ENCODE measurements at places on chromosomes 7 and 10.

GRCh38 chr10:89367529-89367928 is 10.3 kb upstream of the IFIT1B start:
- DNase-seq: peak; percentile 50

GRCh38 chr10:123552760-123553554 is 113.2 kb upstream of the GPR26 start:
- DNase-seq: no peak

- DNase-seq: no peak
Observed at GRCh38 chr7:148674689-148675088, 24.0 kb upstream of the CUL1 start.

- peak; percentile 24 for DNase-seq
Observed at GRCh38 chr10:31759124-31759798, 169.4 kb downstream of the ARHGAP12 start.

- DNase-seq: no peak
Observed at GRCh38 chr7:1246871-1247526, 14.3 kb downstream of the UNCX start.

DNA sequence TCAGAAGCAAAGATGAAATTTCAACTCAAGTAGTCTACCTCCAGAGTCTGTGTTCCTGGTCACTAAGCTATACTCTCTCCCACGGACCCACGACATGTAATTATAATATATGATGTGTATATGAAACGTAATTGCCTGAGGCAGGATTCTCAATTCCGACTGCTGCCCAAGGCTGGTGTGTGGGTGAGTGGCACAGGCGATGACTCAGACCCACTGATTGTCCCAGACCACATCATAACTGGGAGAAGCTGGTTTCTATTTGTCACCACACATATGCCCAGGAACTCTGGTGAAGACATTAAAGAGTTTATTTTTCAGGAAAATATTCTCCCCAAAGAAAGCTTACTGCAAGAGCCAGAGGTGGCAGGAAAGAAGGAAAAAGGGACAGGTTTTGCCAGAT is 219.3 kb downstream of the JAZF1 start:
- DNase-seq: no peak

GRCh38 chr10:110226926-110227641 is 19.7 kb downstream of the MXI1 start:
- DNase-seq: no peak

DNA sequence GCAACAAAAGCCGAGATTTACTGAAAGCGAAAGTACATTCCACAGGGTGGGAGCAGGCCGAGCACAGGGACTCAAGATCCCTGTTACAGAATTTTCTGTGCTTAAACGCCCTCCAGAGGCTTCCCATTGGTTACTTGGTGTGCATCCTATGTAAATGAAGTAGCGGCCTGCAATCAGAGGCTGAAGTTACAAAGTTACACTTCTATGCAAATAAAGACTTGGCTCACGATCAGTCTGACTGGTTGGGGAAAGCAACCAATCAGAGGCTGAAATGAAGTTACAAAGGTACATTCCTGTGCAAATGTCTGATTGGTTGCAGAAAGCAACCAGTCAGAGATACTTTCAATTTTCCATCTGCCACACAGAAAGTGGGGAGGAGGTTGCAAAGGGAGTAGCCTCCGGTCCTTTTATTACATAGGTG is 4.1 kb downstream of the ACBD7 start:
- DNase-seq: peak; percentile 39

DNA sequence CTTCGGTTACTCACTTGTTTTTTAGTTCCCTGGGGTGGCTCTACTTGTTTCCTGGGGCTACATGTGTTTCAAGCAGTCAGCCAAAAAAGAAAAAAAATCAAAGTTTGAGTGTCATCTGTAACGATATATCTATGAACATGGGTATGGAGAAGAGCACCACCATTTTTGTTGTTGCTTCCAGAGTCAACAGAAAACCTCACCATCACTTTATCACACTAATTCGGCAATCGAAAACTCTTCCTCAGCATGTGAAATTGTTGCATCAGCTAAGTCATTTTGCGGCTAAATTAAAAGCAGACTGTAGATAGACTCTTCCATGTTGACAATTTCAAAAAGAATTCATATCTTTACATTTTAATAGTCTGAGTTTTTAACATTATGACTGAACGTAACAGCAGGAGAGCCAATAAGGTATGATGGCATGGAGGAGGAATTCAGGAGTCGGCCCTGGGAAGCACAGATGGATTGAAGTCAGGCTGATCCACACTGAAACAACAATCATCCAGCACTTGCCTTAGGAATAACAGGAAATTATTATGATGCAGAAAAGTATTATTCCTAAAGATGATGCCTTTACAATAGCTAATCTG is 455.7 kb upstream of the KLF6 start:
- no peak for DNase-seq
